Activated effector memory CD4-positive, alpha-beta T cell treated with Interleukin-2 at 50 U/mL for 16 hours (primary cell): ENCODE measurements at places on chromosomes 7 and 10.

DNA sequence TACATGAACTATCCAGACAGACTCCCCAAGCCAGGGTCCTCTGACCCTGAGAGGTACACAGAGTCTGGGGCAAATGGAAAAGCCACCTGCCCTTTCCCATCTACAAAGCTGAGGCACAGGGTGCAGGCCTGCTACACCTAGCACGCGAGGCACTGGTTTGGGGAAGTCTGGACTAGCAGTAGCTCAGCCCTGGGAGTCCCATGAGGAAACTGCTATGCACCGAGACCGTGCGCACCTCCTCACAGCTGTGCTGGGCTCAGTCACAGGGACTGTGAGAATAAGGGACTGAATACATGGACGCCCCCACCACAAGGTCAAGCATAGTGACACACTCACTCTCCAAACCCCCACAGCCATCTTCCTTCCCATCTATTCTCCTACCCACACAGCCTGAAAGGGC, 8.2 kb downstream of the MAT1A start:
- DNase-seq: no peak

GRCh38 chr10:116099023-116099420, 174.0 kb downstream of the GFRA1 start:
- DNase-seq: no peak

GRCh38 chr10:3034616-3035015, 32.7 kb upstream of the PFKP start:
- no peak for DNase-seq

GRCh38 chr10:72062382-72062781, 26.0 kb downstream of the SPOCK2 start:
- no peak for DNase-seq

DNA sequence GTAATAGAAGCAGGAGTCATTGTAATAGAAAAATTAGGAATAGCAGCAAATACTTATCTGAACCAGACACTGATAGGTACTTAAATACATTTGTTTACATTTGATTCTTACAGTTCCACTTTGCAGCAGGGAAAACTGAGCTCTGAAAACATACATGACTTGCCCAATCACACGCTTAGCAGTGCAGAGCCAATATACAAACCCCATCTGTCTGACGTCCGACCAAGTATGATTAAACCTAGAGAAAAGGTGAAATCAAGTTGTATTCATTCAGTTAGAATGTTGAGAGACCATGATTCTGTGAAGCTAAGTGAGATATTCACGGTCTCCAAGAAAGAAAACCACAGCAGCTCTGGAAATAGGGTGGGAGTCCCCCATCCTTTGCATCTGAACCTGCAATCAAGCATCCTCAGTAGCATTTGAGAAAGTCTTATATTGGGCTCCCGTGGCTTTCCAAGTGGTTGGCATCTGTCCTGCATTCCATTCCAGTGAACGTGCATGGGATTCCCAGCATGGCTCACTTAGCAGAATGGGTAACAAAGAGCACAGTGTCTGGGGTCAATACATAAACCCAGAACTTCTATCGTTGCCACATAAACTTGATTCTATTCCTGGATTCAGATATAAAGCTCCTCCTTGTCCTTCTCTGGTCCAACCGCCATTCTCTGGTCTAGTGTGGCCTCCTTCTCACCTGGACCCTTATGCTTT, 148.7 kb upstream of the RSU1 start:
- DNase-seq: no peak

DNA sequence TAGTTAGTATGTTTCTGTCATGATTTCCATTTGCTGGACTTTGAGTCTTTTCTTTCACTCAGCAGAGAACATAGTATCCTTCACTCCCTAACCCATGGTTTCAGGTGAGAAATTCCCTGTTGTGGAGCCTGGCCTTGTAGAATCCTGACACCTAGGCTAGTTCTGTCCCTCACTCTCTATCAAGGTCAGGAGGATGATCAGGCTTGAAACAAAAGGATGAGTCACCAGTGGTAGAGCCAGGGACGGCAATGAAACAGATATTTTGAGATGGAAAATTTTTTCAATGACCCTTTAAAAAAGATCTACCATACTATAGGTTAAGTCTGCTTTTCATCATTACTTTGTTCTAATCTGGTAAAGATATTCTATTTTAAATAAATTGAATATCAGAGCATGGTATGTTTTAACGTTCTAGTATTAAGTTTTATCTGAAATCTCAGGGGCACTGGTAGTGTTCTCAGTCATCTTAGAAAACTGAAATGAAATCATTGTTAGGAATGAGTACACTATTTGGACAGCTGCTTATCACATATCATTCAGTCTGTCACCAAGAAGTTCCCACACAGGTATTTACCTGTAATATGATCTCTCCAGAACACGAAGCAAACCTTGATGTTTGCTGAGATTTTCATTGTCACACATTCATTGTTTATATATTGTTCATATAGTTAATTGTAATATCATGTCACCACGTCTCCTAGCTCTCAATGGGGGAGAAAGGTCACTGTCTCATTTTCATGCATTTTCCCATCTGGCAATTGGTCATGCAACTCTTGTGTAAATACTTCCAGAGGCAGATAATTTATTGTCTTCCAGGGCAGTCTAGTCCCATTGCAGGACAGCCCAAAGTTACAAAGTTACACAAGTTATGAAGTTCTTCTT, 299.9 kb upstream of the LRRTM3 start:
- DNase-seq: no peak

GRCh38 chr10:73940634-73941221, 29.8 kb downstream of the PLAU start:
- peak; percentile 79 for DNase-seq

- no peak for DNase-seq
These were observed 274.4 kb downstream of the THSD7A start for GRCh38 chr7:11557627-11558026.

DNA sequence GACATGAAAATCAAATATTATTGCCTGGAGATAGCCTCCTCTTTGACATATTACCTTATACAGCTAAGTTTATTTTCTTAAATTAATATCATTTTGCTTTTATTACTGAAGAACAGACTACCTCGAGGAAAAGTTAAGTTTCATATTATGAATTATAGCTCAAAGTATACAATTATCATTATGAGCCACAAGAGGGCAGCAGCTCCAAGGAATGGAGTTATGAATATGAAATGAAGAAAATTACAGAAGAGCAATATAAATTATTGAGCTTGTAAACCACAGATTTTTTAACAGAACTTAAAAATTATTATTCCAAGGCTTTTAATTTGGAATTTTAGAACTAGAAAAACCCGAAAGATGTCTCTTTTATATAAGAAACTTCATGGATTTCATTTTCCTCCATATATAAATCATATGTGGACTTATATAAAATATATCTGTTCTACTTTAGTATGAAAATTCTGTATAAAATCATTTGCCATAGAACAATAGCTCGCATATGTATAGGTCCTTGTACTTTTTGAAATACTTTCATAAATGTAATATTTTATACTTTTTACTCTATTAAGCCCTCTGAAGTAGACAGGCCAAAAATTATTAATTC, 40.1 kb downstream of the IQUB start:
- no peak for DNase-seq
